ENCODE measurements at places on chromosomes 12 and 14.
A peak's percentile ranks its signal among the peaks of the same experiment; 100 is the strongest.

GRCh38 chr14:23173031-23173430 lies 10.4 kb downstream of the SLC7A8 start:
- no peak for DNase-seq

- no peak for DNase-seq
These were observed 146.4 kb upstream of the ARID2 start for GRCh38 chr12:45582986-45583659.

- DNase-seq: no peak
These were observed 13.8 kb downstream of the DERA start for GRCh38 chr12:15924956-15925355.

- peak; percentile 90 for DNase-seq
These were observed 29.2 kb upstream of the FOS start for GRCh38 chr14:75249251-75249957.

- DNase-seq: no peak
These were observed 542.7 kb upstream of the LMO3 start for GRCh38 chr12:17148706-17149105.

GRCh38 chr12:68271346-68271745 lies 17.9 kb upstream of the IL22 start:
- DNase-seq: no peak

GRCh38 chr14:78673845-78674244 lies 503.7 kb downstream of the NRXN3 start:
- DNase-seq: no peak

- no peak for DNase-seq
These were observed 668 bp downstream of the APPL2 start for GRCh38 chr12:105235281-105235731.

DNA sequence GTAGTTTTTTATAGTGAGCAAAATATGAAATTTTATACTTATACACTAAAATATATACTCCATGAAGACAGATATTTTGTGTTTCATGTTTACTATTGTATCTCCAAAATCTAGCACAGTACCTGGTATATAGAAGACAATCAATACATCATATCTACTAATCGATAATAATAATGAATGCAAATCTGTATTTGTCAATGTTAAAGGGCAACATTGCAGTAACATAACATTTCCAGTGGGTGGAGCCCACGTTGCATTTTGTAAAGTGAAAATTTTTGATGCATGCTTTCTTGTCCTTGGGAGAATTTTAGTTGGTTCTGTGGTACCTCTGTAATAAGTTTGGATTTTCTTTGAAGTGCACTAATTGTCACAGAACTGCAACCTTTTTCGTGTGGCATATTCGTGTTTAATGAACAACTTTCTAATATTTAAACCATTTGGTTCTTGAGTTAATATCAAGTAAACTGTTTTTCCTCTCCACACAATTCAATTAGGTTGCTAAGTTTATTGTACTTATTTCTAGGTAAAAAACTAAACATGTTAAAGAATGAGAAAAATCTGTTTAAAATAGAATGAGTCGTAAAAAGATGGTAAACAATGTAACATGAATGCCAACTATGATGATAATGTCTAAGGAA lies 47.4 kb downstream of the AVPR1A start:
- DNase-seq: no peak

- DNase-seq: no peak
These were observed 2.4 kb upstream of the TCL1B start for GRCh38 chr14:95683793-95684192.

DNA sequence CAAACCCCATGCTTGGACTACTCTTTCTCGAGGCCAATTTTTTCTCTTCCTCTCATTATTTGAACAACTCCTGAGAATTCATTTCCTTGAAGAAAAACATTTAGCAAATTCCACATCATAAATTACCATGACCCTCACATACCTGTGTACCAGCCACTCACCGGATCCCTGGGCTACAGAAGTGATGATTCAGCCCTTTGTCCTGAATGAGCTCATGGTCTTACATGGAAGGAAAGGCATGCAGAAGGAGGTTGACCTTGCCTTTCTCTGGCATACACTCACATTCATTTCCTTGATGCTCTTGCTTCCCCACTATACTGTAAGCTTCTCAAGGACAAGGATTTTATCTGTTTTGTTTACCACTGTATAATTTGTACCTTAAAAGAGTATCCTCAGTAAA lies 191.5 kb downstream of the SLC5A8 start:
- no peak for DNase-seq

- no peak for DNase-seq
These were observed 17.0 kb upstream of the DICER1 start for GRCh38 chr14:95174184-95174792.

DNA sequence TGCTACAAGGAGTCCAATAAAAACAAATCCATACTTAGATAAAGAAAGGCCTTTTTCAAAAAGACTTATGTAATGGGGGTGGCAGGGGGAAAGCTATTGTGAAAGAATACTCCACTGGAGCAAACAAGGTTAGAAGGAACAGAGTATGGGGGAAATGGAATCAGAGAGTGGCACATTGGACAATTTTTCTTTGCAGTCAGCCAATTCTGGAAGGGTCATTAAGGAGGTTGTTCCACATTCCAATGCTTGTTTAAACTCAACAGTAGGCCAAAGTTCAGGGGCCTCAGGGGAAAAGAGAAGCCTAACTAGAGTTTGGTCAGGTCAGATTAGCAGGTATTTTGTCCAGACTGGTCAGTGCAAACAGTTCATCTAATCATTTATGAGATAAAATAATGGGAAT lies 105.2 kb upstream of the RESF1 start:
- no peak for DNase-seq

DNA sequence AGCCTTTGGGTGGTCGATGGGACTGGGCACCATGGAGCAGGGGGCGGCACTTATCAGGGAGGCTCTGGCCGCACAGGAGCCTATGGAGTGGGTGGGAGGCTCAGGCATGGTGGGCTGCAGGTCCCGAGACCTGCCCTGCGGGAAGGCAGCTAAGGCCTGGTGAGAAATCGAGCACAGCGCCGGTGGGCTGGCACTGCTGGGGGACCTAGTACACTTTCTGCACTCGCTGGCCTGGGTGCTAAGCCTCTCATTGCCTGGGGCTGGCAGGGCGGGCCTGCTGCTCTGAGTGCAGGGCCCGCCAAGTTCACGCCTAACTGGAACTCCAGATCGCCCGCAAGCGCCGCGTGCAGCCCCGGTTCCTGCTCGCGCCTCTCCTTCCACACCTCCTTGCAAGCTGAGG lies 33.1 kb upstream of the SLCO1B3 start:
- no peak for DNase-seq

- DNase-seq: no peak
These were observed 65.1 kb downstream of the SIX6 start for GRCh38 chr14:60573943-60574495.

DNA sequence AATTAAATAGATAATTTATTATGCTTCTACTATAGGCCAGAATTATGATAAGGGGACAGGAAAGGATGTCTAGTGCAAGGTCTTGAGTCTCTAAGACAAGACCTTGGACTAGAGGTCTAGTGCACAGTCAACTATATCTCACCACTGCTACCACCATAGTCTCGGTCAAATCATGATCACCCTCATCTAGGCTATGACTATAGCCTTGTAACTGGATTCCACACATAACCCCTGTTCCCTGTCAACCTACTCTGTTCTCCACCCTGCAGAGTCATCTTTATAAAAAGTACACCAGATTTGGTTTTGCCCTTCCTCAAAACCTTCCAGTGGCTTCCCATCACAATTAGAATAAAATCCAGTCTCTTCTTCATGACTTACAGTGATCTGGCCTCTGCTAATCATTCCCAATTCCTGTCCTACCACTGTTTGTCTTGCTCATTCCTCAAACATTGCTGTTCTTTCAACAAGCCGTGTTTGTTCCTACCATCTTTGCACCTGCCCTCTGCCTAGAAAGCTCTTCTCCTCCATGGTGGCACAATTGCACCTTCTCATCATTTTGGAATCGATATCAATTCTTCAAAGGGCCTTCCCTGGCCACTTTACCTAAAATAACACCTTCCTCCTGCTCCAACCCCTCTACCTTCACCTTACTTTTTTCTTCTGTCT lies 169.4 kb downstream of the FOXN3 start:
- DNase-seq: no peak

- DNase-seq: no peak
These were observed 1145.4 kb upstream of the TMEM132C start for GRCh38 chr12:127121494-127122084.

DNA sequence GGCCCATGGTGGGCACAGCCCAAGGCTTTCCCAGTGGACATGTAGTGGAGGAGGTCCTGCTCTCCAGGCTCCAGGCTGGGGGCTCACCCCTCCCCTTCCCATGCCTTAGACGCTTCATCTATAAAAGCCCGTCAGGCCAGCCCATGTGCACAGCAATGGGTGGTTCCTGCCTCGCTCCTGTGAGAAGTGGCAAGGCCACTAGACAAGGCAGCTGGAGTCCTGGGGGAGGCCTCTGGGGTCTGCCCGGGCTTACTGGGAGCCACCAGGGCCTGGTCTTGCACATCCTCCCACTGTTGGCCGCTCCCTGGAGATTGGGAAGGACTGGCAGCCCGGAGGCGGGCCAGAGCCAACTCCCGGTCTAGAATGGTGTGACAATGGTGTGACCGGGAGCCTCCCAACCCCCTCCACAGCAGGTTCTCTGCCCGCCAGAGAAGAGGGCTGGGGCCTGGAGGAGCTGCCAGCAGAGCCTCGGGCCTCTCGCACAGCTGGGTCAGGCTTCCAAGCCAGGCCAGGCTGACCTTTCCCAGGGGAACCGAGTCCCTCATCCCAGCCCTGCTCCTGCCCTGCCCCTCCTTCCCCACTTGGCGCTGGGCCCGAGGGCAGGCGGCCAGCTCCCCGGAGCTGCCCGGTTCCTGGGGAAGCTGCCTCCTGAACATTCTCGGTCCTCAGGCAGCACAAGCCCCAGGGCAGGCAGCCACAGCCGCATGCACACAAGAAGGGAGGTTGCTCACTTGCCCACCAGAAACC lies 97.9 kb downstream of the RFLNA start:
- no peak for DNase-seq

DNA sequence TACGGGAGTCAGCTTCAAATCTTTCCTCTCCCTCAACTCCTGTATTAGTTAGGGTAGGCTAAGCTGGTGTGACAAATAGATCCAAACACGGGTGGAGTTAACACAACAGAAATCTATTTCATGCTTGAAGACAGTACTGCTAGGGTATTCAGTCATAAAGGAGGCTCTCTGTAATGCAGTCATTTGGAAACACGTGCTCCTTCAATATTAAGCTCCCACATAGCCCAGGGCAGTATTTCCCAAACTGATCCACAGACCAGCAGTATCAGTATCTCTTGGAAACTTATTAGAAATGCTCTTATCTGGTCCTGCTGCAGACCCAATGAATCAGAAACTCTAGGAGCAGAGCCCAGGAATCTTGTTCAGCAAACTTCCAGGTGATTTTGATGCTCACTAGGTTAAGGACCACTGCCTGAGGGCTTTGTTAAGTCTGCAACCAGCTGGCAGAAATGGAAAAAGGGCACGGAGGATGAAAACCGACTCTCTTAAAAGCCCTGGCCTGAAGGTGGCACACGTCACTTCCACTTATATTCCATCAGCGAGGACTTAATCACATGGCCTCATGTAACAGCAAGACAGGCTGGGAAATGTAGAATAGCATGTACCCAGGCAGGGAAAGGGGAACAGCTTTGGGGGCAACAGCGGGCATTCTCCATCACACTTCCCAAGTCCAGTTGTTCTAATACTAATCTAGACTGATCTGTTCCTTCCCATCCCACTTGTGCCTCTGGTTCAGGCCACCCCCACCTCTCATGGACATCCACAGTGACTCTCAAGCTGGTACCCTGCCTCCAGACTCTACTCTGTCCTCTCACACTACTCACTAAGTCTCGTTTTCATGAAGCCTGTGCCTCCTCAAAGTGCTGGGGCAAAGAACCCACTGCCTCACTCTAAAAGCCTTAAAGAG lies 38.2 kb upstream of the RIC8B start:
- no peak for DNase-seq

GRCh38 chr14:84040101-84040500 lies 1489.8 kb upstream of the FLRT2 start:
- no peak for DNase-seq

DNA sequence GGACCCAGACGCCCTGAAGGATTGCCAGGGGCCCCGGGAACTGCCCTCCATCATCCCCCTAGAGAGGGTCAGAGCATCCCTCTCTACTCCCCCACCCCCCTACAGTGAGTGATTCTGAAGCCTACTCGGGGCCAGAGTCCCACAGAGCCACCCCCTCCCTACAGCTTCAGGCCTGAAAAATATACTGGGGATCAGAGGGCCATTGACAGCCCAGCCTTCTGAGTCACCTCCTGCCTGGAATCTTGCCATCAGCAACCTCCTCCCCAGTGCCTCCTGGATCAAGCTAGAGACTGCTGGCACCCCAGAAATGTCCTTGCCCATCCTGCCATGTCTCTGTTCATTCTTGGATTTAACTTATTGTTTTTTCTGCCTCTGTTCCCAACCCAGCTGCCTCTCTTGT lies 21.7 kb upstream of the MIA2 start:
- DNase-seq: no peak

- DNase-seq: no peak
These were observed 109.7 kb upstream of the VASH1 start for GRCh38 chr14:76651410-76652055.

- peak; percentile 55 for DNase-seq
These were observed 1323.3 kb downstream of the LRFN5 start for GRCh38 chr14:42929806-42930480.

DNA sequence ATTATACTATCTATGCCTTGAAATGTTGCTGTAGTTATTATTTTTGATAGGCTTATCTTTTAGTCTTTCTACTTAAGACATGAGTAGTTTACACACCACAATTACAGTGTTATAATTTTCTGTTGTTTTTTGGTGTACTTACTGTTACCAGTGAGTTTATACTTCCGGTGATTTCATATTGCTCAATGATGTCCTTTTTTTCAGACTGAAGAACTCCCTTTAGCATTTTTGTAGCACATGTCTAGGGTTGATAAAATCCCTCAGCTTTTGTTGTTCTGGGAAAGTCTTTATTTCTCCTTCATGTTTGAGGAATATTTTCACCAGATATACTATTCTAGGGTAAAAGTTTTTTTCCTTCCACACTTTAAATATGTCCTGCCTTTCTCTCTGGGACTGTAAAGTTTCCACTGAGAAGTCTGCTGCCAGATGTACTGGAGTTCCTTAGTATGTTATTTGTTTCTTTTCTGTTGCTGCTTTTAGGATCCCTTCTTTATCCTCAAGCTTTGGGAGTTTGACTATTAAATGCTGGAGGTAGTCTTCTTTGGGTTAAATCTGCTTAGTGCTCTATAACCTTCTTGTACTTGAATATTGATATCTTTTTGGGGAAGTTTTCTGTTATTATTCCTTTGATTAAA lies 41.5 kb upstream of the FERMT2 start:
- DNase-seq: no peak

GRCh38 chr12:58359084-58359483 lies 417.7 kb downstream of the ATP23 start:
- DNase-seq: no peak

Data from NCI-H2171 (cell line).